ENCODE measurements at places on chromosomes 7 and 10.

DNA sequence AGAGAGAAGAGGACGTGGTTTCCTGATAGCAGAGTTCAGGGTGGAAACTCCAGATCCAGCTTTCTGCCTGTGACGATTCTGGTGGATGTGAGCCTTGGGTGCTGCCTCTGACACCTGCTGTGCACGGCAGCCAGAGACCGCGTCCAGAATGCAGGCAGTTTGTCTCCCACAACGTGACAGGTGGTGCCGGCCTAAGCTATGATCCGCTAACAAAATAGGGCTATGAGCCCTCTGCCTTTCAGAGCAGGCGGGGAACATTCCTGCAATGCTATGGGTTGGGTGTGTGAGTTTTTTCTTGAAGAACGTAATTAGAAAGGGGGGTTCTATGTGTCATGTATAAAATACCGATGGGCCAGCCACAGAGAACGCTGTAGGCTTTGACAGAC is 297.3 kb upstream of the PRKCQ start:
- DNase-seq = no peak

GRCh38 chr10:11789306-11789705 is 33.9 kb upstream of the PROSER2 start:
- DNase-seq = no peak

GRCh38 chr7:303425-303824 is 13.5 kb downstream of the FOXL3 start:
- DNase-seq = no peak

GRCh38 chr10:96439725-96440124 is 74.0 kb downstream of the TLL2 start:
- DNase-seq = no peak

- DNase-seq = no peak
Observed at GRCh38 chr10:54837479-54837878, 36.4 kb upstream of the PCDH15 start.

All from inflammatory macrophage (primary cell).